ENCODE measurements at places on chromosomes 4 and X. TPM values are rescaled to one million over a fixed set of nuclear protein-coding genes. Genes with fewer than 3 reads are reported as not detected.

Gene SPANXN2
- polyA plus RNA-seq, result not detected

Gene POF1B
- polyA plus RNA-seq, result 3.9 TPM

Gene STARD8
- polyA plus RNA-seq, result 0.16 TPM

Gene SRPK3
- polyA plus RNA-seq, result not detected

Gene MAGEA4
- not detected for polyA plus RNA-seq

All from IgD-negative memory B cell (primary cell).